Brain microvascular endothelial cell (primary cell): ENCODE measurements at places on chromosomes 4 and X.

DNA sequence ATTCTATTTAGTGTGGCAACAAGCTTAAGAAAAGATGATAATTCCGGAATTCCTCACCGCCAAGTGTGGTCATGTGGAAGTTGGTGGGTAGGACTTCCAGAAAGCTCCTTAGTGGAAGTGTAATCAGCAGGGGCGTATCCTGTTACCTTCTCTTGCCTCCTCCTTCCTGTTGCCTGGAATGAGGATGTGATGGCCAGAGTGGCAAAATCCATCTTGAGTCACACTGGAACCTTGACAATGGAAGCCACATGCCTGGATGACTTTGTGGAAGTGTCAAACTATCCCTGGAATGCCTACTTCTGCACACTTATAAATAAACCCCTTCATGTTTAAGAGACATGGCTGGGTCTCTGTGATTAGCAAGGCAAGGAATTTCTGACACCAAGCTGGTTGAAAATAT lies 191.0 kb downstream of the PRDM5 start:
- DNase-seq, result no peak

DNA sequence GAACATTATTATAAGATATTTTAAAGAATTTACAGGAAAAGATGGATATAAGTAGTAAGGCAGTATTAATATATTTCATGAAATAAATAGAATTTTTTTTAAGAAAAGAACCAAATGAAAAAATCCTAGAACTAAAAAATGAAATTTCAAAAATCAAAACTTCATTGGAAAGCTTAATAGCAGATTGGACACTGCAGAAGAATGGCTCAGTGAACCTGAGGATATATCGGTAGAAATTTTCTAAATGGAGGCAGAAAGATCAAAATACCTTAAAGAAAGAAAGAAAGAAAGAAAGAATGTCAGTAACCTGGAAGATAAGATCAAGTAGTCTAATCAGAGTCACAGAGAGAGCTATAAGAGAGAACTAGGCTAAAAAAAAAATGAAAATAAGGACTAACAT lies 21.3 kb upstream of the FAM13A start:
- no peak for DNase-seq

DNA sequence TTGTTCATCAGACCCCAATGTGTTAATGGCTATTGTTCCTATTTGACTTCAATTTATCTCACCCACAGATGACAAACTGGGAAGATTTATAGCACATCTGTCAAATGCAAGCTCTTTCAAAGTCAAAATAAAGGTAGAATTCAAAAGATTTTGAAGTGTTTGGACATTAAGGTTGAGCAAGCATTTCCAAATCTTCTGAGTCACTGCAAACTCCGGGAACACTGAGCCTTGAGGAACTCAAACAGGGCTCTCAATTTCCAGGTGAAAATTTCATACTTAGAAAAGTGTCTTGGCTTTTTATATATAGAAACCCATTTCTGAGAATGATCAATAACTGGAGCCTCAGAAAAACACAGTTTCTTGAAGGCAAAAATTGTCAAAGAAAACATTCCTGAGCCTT lies 199.5 kb upstream of the IGFBP7 start:
- DNase-seq, result no peak

DNA sequence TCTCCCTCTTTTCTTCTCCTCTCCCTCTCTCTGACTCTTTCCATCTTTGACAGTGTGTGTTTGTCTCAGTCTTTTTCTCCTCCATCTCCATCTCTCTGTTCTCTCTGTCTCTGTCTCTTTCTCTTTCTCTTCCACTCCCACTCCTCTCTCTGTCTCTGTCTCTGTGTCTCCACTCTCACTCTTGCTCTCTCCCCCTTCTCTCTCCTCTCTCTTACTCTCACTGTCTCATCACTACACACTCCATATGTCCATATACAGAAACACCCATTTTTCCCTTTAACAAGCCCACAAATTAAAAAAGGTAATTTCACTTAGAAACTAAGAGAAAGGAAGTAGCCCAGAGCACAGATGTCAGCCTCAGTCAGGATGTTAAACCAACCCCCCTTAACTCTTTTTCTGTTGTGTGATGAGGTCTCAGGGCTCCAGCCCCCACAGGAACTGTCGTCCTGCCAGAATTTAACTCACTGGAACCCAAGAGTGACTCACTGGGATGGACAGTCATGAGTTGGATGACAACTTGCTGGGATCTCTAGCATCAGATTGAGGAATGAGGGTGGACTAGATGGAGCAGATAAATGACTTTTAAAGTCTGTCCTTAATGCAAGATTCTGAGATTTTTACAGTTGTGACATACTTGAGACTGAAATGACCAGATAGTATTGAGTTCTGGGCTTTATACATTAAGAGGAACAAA lies 27.5 kb downstream of the OTUD6A start:
- DNase-seq, result peak; percentile 29

DNA sequence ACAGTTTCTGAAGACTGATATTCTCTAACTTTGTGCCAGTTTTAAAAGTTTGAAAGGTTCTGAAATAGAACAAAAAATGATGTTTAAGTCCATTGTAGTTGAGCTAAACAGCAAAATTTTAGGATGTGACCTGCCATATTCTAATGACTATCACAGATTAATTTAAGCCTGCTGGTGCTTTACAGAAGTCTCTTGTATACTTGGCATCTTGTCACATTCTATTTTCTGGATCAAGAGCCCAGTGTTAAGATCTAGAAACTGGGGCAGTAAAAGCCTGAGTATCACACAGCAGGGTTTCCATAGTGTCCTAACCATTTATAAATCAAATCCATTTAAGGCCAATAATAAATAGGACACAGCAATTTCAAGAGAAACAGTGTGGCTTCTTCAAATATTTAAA lies 12.4 kb downstream of the FSTL5 start:
- DNase-seq, result no peak

DNA sequence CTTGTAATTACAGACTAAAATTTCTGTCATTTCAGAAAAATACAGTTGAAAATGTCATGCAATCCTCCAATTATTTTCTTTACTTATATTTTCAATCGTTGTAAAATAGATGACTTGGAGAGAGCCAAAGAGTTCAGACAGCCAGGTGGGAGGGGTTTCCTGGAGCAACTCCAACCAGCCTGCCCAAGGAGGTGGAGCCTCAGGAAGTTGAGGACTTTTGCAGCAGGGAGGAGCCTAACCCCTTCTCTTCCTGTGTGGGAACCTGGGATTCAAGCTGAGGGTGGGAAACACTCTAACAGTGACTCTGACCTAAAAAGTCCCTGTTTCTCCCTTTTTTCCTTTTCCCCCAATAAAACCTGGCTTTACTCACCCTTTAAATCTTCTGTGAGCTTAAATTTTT lies 72.2 kb upstream of the GABRG1 start:
- no peak for DNase-seq

DNA sequence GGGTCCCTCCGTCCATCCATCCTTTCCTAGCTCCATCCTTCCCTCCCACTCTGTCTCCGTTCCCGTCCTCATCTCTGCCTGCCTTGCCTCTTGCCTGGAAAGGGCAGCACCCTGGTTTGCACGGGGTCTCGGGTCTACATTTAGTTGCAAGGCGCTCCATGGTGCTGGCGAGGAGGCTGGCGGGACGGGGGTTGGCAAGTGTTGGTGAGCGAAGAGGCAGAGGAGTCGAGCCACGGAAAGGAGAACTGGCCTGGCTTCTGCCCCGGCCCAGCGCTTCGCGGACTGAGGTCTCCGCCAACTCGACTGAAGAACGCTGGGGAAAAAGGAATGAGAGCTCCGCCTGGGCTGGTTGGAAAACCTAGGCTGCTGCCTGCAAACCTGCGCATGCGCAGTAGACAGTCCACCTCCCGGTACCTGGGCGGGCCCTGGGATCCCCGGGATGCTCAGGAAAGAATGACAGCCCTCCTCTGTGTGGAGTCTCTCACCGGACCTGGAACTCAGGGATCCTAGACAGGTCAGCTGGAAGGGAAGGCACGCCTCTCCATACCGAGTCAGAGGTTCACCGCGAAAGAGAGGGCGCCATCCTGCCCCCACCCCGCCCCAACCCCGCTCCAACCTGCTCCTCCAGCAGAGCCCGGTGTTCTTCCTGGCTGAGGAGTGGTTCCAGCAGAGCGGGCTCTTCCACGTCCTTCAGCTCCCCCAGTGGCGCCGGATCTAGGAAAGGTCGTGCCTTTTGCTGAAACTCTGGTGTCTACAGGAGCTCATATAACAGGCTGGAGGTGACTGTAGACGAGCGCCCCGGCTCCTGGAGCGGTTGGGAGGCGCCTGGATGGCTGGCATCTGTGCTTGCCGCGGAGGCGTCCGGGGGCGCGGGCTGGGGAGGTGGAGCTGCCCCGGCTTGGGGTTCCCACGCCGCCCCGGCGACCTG lies 6.0 kb downstream of the FRG2 start:
- DNase-seq, result no peak

DNA sequence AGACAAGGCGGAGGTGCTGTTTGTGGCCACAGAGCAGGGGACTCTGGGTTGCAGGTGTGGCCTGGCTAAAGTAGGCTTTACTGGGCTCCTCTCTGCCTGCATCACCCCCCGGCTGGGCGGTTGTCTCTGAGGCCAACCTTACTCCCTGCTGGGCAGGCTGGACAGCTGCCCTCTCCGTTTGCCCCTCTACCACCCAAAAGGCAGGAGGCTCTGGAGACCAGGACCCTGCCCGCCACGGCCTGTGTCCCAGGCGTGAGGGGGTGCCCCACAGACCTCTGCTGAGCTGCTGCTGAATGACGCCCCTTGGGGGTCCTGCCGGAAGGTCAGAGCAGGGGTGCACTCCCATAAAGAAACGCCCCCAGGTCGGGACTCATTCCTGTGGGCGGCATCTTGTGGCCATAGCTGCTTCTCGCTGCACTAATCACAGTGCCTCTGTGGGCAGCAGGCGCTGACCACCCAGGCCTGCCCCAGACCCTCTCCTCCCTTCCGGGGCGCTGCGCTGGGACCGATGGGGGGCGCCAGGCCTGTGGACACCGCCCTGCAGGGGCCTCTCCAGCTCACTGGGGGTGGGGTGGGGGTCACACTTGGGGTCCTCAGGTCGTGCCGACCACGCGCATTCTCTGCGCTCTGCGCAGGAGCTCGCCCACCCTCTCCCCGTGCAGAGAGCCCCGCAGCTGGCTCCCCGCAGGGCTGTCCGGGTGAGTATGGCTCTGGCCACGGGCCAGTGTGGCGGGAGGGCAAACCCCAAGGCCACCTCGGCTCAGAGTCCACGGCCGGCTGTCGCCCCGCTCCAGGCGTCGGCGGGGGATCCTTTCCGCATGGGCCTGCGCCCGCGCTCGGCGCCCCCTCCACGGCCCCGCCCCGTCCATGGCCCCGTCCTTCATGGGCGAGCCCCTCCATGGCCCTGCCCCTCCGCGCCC lies 920 bp downstream of the HTT-AS start:
- DNase-seq, result no peak

- no peak for DNase-seq
Measured at GRCh38 chr4:96166806-96167205, 326.9 kb downstream of the PDHA2 start.

GRCh38 chrX:148771440-148771839 lies 271.0 kb downstream of the AFF2 start:
- no peak for DNase-seq

DNA sequence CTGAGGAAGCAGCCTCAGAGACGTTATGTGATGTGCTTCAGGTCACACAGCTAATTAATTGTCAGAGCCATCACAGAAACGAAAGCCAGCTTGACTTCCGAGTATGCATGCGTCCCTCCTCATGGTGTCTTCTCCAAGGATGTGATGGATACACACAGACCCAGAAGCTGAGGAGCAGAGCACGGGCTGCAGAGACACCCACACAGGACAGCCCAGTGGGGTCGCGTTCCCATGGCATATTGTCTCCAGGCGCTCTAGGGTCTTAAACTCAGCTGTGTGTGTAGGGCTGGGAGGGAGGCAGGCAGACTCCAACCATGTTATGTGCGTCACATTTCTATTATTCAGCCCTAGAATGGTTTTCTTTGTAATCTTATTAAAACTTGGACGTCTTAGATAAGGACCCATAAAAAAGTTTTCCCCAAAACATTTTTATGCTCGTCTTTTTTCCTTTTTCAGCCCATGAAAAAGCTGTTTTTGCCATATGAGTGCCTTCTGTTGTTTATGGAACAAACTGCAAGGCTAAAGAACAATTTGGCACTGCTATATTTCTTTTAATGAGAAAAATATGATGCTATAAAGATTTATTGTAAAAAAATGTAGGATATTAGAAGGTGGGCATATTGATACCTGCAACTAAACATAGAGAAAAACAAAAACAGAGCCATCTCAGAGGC lies 48.5 kb downstream of the TENM3 start:
- DNase-seq, result no peak

DNA sequence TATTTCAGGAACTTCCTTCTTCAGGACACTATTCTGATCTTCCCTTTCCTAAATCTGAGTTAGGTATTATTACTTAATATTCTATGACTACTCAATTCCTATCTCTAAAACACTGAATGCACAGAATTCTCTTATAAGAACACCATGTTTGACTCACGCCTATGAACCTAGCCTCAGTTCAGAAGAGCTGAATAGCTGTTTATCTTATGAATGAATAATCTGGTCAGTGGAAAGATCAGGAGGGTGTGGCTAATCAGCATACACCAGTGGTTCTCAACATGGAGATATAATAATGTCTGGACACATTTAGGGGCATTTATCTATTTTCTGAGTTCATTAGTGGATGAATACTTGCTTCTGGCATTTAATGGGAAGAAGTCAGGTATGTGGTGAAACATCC lies 24.2 kb downstream of the EPHA5 start:
- DNase-seq, result peak; percentile 44

DNA sequence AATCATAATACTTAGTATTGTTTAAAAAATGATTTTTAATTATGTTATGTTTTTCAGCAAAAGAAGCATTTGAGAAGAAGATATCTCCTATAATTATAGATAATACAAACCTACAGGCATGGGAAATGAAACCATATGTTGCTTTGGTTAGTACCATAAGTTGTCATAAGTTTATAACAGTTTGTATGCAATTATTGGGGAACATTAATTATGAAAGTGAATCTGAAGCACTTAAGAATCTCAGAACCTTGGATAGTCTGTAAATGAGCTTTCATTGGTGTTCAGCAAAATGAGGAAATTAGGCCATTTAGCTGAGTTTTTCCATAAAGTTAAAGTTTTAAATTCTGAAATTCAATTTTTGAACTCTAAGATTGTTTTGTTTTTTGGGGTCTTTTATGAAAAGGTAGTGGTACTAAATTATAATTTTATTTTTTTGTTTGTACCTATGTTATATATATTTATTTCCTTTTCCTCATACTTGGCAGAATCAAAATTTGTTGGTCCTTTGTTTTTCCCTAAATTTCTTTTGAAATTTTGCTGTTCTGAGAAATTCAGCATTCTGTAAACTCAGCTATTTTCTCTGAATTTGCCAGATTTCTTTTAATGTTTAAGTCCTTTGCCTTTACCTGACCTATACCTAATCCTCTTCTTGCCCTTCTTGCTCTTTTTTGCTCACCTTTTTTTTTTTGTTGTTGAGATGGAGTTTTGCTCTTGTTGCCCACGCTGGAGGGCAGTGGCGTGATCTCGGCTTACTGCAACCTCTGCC lies 55.6 kb downstream of the N4BP2 start:
- no peak for DNase-seq

DNA sequence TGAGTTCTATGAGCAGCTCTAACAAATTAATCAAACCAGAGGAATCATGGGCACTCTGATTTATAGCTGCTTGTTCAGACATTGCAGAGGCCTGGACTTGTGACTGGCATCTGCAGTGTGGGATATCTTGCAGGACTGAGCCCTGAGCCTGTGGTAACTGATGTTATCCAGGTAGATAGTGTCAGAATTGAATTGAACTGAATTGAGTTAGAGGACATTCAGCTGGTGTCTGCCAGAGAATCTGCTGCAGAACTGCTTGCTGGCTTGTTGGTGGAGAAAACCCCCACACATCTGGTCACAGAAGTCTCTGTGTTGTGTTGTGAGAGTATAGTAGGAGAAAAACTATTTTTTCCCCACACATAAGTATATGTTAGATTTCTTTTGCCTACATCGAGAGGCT lies 42.2 kb downstream of the SMIM20 start:
- no peak for DNase-seq
